ENCODE measurements at places on chromosomes 1 and 21.
A peak's percentile ranks its signal among the peaks of the same experiment; 100 is the strongest.

- no peak for DNase-seq
Observed at GRCh38 chr1:156026588-156026987, 5.8 kb upstream of the SSR2 start.

GRCh38 chr21:45085700-45086099, 11.3 kb downstream of the ADARB1 start:
- DNase-seq = no peak

DNA sequence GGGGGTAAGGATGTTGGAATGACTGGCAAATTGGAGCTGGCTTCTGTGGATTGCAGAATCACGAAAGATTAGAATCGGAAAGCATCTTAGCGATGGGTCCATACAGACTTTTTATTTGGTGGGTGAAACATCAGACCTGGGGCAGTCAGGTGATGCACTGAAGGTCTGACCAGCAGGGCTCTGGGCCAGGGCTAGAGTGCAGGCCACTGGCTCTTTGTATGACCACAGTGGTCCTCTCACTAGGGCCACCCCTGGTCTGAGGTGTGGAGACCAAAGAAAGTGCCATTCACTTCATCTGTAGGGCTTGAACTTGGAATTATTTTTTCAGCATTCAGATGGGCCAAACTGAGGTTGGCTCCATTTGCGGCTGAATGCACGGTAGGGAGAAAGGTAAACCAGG, 306.4 kb downstream of the RPS6KC1 start:
- no peak for DNase-seq

GRCh38 chr1:213051127-213051880, at the start of gene RPS6KC1:
Gene RPS6KC1, plus strand, starts transcription at chr1:213051241. Its CDS starts 164 bp downstream, at chr1:213051405.
- DNase-seq = peak; percentile 70

Measured in activated T-helper 1 cell treated with Interleukin-2 at 50 U/mL for 16 hours (primary cell).